ENCODE measurements at places on chromosomes 13 and 19.

GRCh38 chr13:109989686-109990085 lies 203.3 kb upstream of the IRS2 start:
- no peak for DNase-seq

DNA sequence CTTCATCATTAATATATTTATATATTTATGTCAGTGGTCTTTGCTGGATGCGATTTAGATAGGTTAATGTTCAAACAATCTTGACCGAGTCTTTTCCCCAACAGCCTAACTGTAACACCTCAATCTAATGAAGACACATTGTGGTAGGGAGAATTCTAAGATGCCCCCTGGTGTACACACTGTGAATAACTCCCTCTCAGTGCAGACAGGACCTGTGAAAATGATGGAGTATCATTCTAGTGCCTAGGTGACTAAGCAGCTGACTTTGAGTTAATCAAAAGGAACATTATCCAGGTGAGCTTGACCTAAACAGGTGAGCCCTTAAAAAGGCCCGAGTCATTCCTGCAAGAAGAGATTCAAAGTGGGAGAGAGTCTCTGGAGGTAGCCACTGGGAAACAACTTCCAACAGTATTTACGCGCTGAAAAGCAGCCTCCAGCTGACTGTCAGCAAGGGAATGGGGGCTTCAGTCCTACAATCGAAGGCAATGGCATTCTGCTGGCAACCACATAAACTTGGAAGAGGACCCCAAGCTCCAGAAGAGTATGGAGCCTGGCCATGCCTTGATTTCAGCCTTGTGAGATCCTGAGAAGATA lies 28.0 kb upstream of the KBTBD7 start:
- DNase-seq, result peak; percentile 49

DNA sequence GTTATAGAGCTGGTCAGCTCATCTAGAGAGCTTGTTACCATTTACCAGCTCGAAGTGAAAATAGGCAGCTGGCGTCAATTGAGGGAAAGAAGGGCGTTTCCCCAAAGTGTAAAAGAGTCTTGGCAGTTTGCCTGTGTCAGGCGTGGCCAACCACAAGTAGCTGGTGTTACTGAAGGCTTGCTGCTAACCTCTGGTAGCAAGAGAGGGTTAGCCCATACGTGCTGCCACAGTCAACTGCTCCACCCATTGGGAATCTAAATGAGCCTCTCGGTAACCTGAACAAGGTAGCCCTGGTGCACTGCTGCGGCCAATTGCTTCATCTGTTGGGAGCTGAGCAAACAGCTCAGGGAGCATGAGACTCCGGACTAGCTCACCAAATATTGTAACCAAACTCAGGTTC lies 314.9 kb upstream of the SLITRK5 start:
- DNase-seq, result no peak

GRCh38 chr13:87684850-87685742 lies 13.9 kb downstream of the SLITRK5 start:
- DNase-seq, result no peak

DNA sequence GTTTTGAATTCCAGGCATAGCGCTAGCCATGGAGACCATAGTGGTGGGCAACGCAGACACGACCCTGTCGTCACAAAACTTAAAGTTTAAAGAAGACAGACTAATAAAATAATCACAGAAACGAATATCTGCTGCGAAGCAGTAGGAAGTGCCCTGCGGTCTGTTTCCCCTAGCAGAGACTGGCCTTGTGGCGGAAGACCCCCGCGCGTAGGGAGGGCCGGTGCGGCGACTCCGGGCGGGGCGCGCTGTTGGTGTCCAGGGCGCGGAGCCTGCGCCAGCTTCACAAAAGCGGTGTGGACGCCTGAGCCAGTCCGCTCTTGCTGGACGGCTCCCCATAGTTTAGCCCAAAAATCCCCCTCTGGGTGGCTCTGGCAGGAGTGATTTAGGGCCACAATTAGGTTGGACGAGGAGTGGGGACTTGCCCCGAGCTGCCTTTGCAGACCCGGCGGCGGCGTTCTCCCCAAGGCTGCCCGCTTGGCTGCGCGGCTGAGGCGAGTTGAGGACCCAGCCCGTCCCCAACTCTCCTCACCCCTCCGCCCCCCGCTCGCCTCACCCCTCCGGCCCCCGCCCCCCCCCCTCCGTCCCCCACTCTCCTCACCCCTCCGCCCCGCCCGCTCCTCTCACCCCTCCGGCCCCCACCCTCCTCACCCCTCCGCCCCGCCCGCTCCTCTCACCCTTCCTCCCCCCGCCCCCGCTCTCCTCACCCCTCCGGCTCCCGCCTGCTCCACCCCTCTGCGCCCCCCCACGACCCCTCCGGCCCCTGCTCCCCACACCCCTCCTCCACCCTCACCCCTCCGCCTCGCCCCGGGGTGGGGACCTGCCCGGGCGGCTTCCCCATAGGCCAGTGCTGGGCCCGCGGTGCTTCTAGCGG lies 14.2 kb upstream of the LATS2 start:
- no peak for DNase-seq

GRCh38 chr19:42528354-42529247 lies at the start of gene CEACAM1:
Gene CEACAM1, minus strand, starts transcription at chr19:42528481. Its CDS starts 107 bp downstream, at chr19:42528374.
- DNase-seq, result peak; percentile 52

DNA sequence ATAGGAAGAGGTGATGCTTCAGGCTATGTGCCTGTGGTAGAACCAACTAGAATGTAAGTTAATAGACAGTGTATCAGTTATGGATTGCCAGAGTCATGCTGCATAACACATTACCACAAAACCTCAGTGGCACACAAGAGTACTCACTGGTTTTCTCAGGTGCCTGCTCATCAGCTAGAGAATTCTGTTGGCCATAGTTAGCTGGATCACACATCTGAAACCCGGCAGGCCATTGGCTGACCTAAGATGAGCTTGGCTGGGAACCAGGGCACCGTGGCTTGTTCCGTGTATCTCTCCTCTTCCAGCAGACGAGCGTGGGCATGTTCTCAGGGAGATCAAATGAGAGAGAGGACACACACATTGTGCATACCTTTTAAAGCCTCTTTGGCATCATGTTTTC lies 76.7 kb downstream of the TEX26 start:
- DNase-seq, result no peak

DNA sequence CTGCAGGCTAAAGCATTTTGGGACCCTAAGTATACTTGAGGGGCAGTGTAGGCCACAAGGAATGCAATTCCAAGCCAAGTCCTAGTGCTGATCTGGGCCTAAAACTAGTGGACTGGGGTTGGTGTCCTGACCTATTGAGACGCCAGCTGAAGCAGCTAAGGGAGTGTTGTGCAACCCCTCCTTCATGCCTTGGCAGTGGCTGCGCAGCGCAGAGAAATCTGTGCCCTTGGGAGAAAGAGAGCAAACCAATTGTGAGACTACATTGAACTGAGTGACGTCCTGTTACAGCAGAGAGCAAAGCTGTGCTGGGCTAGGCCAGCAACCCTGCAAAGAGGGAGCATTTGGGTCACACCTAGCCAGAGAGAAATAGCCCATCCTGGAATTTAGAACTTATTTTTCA lies 2715.0 kb upstream of the PCDH20 start:
- no peak for DNase-seq

- no peak for DNase-seq
These were observed 13.4 kb upstream of the SLC44A2 start for GRCh38 chr19:10611907-10612306.

- DNase-seq, result no peak
These were observed 6.8 kb downstream of the CYSLTR2 start for GRCh38 chr13:48660361-48661076.

DNA sequence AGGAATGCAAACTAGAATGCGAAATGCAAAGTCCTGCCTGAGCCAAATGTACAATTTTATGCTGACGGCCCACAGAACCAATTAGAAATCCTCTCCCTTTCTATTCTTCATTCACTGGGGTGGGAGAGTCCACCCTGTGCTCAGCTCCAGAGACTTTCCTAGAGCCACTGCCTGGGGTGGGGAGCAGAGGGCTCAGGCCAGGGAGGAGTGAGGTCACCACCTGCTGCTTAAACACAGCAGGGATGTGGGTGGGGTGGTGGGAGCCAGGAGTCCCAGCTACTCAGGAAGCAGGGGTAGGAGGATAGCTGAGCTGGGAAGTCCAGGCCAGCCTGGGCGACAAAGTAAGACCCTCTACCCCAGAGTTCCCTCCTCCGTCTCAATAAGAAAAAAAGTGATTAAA lies 26.9 kb upstream of the ZNF83 start:
- no peak for DNase-seq

DNA sequence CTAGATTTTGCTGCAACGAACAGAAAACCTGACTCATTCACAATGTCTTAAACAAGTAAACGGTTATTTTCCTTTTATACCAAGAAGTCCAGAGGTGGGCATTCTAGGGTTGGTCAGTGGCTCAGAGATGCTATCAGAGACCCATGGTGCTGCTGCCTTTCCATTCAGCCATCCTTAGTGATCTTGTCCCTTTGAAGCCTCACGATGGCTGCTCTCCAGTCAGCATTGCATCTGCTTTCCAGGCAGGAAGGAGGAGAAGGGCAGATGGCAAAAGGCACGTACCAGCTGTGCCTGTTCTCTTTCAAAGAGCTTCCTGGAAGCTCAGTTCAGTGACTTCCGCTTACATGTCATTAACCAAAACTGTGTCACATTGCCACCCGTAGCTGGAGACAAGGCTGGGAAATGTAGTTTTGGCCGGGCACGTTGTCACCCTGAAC lies 30.1 kb downstream of the WDFY2 start:
- DNase-seq, result peak; percentile 54

DNA sequence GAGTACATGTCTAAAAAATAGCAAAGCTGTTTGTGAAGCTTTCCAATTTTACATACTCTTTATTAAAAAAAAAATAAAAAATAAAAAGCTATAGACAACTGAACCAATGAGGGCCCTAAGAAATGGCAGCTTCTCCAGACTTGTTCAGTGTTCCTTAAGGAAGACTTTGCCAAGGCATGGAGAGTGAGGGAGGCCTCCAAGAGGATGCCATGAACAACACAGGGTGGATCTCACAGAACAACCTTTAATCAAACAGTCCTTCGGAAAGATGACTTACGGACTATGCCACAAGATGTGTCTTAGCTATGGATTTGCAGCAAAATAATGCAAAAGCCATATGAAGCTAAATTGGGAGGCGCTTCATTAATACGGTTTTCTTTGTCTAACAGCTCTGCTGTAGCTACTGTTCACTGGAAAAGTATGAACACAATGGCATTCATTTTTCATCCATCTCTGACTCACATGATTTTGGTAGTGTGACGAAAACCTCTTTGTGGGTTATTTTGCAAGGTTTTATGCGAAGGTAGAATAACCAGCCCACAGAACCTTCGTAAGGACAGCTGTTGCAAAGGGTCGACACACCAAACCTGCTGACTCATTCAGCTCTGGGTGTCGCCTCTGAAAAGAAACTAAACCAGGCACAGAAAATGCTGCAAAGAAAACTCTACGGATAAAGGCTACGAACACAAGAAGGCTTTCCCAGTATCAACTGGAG lies 27.7 kb downstream of the EFNB2 start:
- no peak for DNase-seq

DNA sequence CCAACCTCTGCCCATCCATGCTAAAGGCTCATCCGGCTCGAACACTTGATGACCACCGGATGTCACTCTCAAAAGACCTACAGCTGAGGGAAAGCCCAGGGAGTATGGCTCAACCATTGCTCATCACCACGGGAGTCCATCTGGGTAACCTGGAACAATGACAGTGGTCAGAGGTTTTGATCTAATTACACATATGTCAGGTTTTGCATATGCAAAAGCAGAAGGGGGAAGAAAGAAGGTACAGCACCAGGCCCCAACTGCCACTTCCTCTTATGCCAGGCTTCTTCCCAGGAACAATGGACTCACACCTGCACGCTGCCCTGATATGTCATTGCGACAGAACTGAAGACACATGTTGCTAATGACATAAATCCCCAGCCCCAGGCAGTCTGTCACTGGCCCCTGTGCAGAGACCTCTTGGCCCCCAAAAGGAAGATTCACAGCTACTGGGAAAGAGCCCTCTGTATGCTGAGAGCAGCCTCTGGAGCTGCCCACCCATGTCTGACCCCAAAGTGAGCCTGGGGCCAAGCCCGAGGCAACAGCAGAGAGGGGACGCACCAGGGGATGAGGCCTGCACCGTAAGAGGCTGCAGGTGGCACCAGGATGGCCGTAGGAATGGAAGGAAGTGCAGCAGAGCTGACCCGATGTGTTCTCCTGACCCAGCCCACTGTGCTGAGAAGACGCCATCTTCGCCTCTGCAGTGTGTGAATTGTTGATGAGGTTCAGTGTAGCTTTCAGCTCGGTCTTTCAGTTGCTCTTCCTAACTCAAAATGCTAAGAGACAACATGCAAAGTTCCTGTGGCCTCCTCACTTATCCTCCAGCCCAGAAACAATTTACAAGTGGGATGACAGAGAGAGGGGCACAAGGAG lies 26.3 kb downstream of the EPS15L1 start:
- no peak for DNase-seq

- DNase-seq, result no peak
These were observed 10.4 kb downstream of the GPR180 start for GRCh38 chr13:94612050-94612449.

- no peak for DNase-seq
These were observed 60.8 kb upstream of the IPO5 start for GRCh38 chr13:97892717-97893116.

- peak; percentile 75 for DNase-seq
These were observed 8.9 kb upstream of the CCDC9 start for GRCh38 chr19:47247308-47247990.

- DNase-seq, result peak; percentile 14
These were observed 38.6 kb downstream of the ZNF823 start for GRCh38 chr19:11699931-11700794.

GRCh38 chr19:52990759-52991418 lies 22.8 kb upstream of the ERVV-1 start:
- DNase-seq, result no peak

DNA sequence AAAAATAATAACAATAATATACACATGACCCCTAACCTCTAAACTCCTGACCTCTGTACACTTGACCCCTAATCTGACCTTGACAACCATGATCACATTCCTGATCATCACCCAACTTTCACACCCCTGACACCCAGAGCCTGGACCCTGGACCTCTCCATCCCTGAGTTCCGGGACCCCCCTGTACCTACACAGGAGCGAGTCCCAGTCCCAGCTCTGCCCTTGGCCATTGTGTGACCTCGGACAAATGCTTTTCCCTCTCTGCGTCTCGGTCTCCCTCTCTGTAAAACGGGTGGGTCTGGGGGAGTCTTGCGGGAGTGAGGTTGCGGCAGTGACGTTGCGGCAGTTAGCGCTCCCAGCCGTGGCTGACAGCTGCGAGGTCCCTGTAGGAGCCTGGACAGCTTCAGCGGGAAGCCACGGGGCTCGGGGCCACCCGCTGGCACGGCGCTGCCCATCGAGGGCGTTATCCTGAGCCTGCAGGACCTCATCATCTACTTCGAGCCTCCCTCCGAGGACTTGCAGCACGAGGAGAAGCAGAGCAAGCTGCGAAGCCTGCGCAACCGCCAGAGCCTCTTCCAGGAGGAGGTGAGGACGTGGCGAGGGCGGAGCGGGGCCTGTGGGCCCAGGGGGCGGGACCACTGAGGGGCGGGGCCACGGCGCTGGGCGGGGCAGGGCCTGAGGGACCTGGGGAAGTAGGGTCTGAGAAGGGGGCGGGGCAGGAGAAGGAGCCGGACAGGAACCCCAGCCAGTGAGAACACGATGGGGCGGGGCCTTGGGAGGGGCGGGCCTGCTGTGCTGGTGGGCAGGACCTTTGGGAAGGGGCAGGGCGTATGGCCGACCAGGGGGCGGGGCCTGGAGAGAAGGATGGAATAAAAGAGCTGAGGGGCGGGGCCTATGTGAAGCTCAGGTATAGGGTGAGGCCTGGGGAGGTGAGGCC lies 19.2 kb downstream of the RYR1 start:
- DNase-seq, result no peak

- no peak for DNase-seq
These were observed 251.4 kb downstream of the VWA8 start for GRCh38 chr13:41709511-41709910.

- DNase-seq, result no peak
These were observed 4.7 kb downstream of the STXBP2 start for GRCh38 chr19:7641290-7642276.

Data from CD4-positive, alpha-beta T cell treated with Interleukin-6 at 100 ng/mL for 8 hours (primary cell).